ENCODE measurements at places on chromosomes 12 and 14.

- DNase-seq = no peak
These were observed 438 bp upstream of the EGLN3 start for GRCh38 chr14:33951183-33951840.

- no peak for DNase-seq
These were observed 2.2 kb downstream of the GABARAPL1 start for GRCh38 chr12:10214895-10215267.

- no peak for DNase-seq
These were observed 122.7 kb downstream of the PAPOLA start for GRCh38 chr14:96624661-96625425.

GRCh38 chr12:131352296-131352900, 358.5 kb upstream of the SFSWAP start:
- DNase-seq = no peak

GRCh38 chr12:27367078-27367477, 34.4 kb downstream of the BMAL2 start:
- DNase-seq = no peak

GRCh38 chr12:95463050-95463449, 10.9 kb upstream of the METAP2 start:
- DNase-seq = no peak

GRCh38 chr14:96590190-96590864, 88.1 kb downstream of the PAPOLA start:
- no peak for DNase-seq

- DNase-seq = no peak
These were observed 140.1 kb upstream of the CPSF6 start for GRCh38 chr12:69099201-69099837.

GRCh38 chr14:50943943-50944646, at the start of gene PYGL:
TSS of gene PYGL (minus strand) at chr14:50944483. CDS start at chr14:50944403, 80 bp downstream.
- peak; percentile 34 for DNase-seq

- no peak for DNase-seq
These were observed 83.1 kb downstream of the KICS2 start for GRCh38 chr12:64139021-64139420.

DNA sequence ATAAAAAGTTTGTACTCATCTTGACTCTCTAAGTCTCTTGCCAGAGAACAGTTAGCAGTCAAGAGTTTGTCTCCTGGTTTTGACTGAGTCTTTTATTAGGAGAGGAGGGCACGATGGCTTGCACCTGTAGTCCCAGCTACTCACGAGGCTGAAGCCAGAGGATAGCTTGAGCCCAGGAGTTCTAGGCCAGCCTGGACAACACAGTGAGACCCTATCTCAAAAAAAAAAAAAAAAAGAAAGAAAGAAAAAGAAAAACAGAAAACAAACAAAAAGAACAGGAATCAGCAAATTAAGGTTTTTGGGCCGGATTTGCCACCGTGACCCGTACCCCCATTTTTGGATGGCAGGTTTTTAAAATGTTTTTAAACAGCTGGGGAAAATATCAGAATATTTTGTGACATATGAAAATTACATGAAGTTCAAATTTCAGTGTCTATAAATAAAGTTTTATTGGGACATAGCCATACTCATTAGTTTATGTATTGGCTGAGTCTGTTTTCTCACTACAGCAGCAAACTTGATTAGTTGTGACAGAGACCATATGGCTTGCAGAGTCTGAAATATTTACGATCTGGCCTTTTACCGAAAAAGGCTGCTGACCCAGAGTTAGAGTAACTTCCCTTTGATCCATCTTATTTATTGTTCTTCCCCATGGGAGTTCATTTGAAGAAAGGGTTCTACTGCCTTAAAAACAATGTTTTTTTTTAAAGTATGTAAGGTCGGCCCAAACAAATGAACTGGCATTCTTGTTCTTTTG, 31.2 kb downstream of the VEZT start:
- DNase-seq = no peak

DNA sequence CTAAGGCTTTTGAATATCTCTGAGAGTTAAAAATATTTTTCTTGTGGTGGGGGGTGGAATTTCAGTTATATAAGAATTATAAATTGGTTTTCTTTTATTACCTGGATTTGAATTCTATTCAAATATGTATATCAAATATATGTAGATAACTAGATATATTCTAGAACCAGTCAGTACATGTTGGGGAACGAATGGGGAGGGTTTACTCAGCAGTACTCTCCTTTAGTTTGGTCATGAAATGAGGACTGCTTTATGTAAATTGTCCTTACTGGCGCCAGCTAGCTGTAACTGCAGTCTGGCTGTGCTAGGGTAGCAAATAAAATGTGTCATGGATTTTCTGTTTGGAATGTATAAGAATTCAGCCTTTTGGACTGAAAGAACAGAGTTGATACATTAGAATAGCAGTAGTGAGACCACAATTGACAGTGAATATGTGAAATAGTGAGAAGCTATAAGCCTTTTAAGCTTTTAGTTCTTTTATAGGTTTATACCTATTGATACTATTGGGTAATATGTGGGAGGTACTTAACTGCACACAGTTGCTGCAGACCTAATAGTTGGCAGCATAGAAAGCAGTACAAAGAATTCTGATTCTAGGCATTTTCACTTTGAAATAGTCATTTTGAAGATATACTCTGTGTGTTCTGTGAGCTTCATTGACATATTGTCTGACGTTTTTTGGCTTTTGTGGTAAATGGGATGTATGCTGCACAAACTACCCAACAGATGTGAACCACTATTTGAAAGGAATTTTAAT, 29.0 kb downstream of the ATF7IP start:
- no peak for DNase-seq

DNA sequence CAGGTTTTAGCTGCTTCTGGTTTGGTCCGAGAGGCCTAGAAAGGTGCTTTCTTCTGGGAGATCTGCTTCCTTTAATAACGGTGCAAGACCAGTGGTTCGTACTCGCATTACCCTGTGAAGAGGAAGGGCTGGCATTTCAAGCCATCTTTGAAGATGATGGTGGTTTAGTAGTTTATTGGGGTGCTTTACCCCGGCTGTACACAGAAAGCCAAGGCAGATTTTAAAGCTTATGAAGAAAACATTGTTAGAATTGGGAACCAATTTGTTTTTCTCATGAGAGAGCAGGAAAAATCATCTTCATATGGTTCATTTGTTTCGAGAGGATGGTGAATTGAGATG, 3.6 kb downstream of the CCND2 start:
- no peak for DNase-seq

DNA sequence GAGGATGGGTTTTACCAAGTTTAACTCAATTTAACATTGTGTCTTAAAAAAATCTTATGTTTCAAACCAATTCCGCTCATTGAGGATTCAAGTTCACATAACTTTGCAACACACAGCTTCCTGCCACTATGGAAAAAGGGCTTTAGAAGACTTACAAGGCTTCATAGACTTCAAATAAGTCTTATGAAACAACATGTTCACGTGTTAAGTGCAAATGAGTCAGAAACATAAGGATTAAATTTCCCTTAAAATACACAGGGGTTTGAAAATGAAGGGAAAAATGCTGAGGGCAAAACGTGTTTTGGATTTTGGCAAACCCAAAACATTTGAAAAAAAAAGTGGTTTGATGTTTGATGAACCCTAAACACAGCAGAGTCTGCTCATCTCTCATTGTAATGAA, 364.8 kb downstream of the BMP4 start:
- no peak for DNase-seq

GRCh38 chr12:118685983-118686607, 295.2 kb upstream of the SRRM4 start:
- no peak for DNase-seq

GRCh38 chr14:63257299-63257698, 53.1 kb downstream of the RHOJ start:
- DNase-seq = no peak

DNA sequence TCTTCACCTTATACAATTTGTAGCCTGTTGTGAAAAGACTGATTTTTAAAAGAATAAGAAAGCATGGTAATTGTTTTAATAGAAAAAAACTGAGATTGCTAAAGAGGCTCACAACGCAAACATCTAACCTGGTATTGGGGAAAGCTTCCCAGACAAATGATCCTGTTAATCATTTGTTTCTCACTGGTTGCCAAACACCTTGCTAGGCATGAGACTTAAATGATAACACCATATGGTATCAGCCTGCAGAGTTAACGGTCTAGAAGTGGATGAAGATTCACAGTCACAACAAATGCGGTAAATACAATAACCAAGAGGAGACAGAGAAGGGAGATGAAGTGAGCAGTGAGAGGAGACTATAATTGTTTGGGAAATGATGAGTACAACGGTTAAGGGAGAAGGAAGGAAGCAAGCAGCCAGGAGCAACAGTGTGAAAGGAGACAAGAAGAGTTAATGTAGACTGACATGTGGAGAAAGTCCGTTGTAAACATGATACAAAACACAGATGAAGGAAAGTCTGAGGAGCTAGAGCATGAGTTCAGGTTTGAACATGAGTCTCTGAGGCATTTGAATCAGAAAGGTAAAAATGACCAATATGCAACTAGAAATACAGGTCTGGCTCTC, 19.8 kb downstream of the GXYLT1 start:
- DNase-seq = no peak

GRCh38 chr12:96034621-96035282, 635 bp downstream of the LTA4H start:
- DNase-seq = peak; percentile 36

DNA sequence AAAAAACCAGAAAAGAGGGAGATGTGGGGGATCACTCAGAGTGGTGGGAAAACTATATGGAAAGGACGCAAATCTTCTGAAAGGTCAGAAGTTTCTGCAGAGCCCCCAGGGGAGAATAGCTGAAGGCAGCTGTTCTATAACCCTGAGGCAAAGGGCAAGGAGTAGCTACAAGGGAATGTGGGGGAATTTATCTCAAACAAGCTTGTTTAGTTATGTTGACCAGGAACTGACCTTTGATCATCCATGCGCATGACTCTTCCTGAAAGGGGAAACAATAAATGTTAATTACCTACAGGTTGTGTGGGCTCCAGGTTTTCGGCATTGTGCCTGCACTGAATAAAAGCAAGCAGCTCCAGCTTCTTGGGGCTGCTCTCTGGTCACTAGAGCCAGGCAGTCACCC, 968.5 kb downstream of the AACS start:
- DNase-seq = no peak

DNA sequence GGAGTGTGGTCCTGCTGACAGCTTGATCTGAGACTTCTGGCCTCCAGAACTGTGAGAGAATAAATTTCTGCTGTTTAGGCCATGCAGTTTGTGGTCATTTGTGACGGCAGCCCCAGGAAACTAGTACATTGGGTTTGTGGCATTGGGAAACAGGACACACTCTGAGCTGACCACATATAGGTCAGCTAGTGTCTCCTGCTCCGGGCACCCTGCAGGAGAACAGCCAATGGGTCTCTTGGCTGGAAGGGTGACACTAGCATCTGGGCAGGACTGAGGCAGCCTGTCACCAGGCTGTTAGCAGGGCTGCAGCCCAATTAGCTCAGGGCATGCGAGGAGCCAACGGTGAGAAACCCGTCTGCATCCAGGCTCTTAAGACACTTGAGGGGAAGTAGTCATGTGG, 83.2 kb downstream of the PITPNM2 start:
- no peak for DNase-seq

DNA sequence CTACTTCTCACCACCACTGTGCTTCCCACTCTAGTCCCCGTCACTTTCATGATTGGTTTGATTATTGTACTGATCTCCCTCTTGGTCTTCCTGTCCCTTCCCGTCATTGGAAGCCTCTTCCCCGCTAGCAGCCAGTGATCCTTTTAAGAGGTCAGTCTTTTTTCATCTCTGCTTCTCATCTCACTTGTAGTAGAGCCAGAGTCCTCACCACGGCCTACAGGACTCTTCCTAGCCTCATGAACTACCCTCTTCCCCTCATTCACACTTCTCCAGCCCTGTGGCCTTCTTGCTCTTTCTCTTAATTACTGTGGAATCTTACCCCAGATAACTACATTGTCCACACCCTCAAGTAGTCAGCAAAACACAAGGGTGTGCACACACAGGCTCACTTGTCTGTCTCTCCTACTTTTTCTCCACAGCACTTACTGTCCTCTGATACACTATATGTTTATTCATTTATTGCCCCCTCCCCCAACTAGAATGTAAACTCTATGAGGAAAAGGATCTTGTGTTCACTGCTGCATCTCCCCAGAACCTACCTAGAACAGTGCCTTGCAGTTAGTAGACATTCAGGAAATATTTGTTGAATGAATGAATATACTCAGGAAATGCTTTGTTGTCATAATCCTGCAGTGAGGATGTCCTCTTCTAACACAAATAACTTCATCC, 66.3 kb downstream of the CKB start:
- no peak for DNase-seq

DNA sequence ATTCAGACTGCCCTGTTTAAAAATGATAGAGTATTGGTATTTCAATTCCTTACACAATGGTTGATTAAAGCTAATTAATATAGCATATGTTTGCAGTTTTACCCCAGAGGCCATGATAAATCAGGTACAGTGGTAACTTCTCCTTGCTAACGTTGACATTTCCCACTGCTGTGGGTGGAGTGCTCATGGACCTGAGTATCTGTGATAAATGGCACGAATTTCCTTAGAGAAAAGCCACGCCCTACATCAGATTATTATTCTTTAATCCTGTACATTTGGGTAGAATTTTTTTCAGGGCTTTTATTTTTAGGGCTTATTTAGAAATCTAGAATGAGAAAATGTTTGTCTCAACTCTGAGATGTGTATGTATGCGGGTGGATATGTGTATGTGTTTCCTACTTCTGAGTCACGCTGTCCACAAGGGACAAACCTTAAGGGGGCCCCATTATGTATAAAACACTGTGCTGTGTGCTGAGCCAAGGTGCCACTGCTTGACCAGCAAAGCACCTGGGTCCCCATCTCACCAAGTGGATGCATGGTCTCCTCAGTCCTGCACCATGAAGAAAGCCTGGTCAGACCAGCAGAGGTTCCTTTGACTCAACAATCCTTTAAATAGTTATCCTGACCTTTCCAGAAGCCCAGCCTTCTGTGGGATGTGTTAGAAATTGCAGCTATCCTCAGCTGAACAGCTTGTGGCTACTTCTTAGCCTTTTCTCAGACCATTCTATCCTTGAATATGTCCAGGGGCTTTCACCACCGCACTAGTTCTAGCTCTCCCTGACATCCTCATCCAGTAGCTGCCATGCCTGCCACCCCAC, 57.9 kb upstream of the STK38L start:
- DNase-seq = no peak

- no peak for DNase-seq
These were observed 180.4 kb upstream of the BMP4 start for GRCh38 chr14:54136894-54137613.

DNA sequence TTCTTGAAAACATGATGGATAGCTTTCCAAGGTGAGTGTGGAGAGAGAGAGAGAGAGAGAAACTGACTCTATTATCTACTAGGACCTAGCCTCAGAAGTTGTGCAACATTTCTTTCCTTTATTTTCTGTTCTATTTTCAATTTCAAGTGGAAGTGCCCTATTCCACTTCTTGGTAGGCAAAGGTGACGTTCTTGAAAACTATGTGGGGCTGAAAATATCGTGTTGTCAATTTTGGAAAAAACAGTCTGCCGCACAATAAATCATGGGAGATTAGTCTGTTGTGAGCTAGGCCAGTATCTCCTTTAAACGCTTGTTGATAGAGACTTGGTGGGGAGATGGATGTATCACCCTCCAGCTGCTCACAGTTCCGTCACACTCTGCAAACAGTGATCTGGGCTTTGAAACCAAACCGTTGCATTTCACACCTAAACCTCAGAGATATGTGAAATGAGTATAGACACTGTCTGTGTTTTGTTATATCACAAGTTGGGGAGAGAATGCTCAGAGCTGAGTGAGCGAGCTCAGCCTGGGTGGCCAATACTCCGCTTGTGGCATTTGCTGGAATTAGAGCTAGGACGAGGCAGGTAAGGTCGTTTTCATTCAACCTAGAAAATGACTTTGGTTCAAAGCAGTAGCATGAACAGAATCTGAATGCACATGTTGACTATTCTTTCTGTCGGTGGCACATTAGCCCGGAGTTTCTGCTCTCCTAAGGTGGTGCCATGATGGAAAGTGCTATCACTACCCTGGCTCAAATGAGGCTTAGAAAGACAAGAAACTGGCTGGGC, 75.1 kb upstream of the ST8SIA1 start:
- no peak for DNase-seq

All from activated CD4-positive, CD25-positive, alpha-beta regulatory T cell treated with anti-CD3 and anti-CD28 coated beads, Interleukin-2, amount 50 U/mL, for 72 hours (primary cell).